ENCODE measurements at places on chromosomes 16 and 17.

DNA sequence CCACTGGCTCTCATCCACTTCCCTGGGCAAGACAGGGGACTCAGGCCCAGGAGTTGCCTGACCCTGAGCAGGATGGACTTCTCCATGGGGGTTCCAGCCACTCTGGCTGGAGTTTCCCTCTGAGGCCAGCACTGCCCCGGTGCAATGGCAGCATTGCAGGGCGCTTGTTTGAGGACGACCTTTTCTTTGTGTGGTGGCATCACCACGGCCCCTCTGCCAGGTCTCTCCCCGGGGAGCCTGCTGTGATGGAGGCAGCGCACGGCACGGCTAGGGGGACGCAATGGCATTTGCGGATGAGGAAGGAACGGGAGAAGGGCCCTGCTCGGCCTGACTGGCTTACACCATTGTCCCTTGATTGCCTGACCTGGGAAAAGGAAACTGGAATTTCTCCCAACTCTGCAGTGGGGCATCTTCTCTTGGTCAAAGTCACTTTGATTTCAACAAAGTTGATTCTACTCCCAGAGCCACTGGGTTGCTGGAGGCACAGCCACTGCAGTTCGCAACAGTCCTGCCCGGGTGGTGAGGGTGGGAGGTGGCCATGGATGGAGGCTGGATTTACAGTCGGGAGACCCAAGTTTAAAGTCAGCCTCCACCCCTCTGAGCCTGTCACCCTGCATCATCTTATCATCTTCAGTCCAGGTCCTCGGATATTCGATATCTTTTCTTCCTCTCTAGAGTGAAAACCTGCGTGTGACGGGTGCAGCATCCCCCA is 82.9 kb upstream of the ZNF469 start:
- DNase-seq: no peak

GRCh38 chr16:74052016-74052415 is 244.6 kb upstream of the PSMD7 start:
- no peak for DNase-seq

- DNase-seq: no peak
These were observed 18.0 kb upstream of the RNF135 start for GRCh38 chr17:30952638-30953393.

DNA sequence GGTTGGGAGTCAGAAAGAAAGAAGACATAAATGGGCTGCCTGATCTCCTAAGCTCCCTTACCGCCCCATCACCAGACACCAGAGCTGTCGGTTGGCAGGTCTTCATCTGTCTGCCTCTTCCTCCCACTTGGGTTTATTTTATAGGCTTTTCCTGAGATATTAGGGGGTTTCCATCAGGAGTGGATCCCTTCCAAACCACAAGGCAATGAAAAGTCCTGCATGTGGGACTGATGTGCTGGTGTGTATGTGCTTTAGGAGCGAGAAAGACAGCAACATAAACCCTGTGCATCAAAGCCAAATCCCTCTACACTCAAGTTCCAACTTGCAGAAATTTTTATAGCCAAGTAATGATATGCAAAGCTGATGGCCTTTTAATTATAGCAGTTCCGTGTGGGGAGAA is 389.5 kb downstream of the SLC39A11 start:
- DNase-seq: no peak

- DNase-seq: no peak
These were observed 9.6 kb upstream of the MPP2 start for GRCh38 chr17:43917016-43917347.

DNA sequence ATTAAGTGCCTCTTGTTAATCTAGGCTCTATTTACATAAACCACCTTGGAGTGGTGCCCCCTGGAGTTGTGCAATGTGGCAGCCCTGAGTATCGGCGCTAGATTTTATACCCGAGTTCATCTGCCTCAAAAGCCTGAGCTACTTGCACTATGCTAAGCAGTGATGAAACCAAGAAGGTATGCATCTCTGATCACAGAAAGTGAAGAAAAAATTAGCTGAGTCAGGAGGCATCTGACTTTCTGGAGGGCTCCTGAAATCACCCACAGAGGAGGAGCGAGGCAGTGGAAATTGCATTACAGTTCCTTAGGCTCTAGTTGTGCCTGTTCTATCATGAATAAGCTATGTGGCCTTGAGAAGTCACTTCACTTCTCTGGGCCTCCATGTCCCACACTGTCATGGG is 80.3 kb upstream of the PSMD7 start:
- no peak for DNase-seq

- DNase-seq: no peak
These were observed 15.2 kb downstream of the NUP93 start for GRCh38 chr16:56744996-56745640.

DNA sequence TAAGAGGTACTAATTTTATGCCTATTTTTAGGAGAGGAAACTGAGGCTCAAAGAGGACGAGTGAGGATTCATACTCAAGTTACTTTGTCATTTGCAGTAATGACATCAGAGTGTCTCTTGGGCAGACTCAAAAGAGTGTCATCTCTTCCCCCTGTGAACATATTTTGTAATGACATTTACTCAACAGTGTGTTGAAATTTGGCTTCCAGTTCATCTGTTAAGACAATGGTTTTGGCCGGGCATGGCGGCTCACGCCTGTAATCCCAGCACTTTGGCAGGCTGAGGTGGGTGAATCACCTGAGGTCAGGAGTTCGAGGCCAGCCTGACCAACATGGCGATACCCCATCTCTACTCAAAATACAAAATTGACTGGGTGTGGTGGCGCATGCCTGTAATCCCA is 28.9 kb downstream of the WFDC1 start:
- no peak for DNase-seq

DNA sequence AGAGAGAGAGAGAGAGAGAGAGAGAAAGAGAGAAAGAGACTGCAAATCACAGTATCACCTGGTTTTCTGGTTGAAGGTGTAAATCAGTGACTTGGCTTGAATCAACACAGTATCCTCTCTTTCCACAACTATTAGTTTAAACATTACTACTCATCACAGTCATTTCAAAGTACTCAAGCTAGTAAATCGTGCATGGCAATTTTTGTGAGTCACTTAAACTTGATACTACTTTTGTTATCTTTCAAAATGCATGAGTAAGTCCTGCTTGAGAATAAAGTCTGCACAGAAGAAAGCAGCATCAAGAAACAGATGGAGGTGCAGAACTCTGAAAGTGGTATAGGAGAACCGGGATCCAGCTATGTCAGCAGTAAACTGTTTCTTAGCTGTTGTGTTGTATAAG is 535.4 kb downstream of the CDH8 start:
- no peak for DNase-seq

Data from WERI-Rb-1 (cell line).